ENCODE measurements at places on chromosomes 5 and 9.

DNA sequence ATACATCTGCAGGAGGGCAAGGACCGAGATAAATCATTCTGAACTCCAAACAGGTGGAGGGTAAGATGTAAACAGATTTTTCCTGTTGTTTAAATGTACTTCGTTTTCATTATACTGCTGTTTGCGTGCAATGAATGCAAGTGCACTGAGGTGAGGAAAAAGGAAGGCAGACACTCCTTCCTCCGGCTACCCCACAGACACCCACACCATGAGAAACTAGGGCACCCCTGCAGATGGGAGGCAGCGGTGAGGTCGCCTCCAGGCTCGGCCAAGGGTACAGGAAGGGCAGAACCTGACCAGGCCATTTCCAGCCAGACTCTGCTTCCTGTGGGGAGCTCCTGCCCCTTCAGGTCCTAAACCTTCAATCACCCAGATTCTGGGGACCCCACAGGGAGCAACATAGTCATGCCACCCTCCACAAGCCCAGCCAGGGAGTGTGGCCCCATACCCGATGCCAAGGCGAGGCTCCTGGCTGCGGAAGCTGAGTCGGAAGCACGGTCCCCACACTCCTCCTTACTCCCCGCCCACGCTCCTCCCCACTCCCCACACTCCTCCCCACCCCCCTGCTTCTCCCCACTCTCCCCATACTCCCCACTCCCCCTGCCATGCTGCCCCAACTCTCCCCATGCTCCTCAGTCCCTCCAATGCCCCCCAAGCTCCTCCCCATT is 37.1 kb downstream of the VAV2 start:
- peak; percentile 5 for DNase-seq

DNA sequence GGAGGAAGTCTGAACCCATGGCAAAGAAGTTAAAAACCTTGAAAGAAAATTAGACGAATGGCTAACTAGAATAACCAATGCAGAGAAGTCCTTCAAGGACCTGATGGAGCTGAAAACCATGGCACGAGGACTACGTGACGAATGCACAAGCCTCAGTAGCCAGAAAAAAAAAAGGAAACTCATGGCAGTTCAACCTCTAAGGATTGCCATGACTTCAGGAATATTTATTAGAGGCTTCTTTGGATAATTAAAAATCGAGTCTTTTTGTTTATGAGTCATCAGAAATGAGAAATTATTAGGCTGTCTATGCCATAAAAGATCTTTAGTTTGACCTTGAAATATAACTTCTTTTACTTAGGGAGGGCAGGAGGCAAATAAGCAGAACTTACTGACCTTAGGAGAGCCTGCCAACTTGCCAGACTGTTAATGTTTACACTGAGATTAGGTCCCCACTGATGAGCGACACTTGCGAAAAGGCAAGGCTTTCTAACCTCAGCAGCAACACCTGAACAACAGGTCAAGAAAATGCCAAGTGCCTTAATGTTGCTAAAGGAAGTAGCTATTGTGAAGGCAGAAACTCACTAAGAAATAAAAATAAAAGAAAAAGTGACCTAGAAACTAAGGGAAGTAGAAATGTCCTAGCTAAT is 55.2 kb upstream of the TUSC1 start:
- DNase-seq: no peak

DNA sequence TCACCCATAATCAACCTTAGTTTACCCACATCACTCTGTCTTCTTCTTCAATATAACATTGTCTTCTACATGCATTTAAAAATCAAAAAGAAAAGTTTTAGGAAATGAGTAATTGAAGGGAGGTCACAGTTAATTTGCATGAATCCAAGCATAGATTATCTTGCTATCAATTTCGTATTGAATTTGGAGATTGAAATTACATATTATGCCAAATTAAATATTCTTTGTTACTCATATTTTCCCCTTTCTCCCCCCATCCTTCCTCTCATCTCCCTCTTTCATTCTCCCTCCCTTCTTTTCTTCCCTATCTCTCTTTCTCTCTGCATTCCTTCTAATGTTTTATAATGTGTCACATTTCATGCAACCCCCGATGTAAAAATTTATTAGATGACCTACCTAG is 303.3 kb downstream of the FBXL7 start:
- DNase-seq: no peak

DNA sequence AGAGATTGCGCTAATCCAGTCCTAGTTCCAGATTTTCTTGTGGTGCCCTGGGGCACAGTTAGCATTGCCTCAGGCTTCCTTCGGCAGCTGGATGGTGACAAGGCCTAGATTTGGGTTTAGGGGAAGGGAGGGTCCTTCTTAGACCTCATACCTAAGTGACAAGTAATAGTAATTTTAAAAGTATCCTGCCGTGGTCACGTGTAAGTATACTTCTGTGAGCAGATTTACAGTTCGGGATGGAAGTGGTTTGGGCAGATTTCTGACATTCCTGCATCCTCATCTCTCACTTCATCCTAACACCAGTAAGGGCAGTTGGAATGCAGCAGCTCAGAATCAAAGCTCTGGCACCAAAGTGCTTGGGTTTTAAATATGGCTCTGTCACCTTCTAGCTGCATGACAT is 71.6 kb downstream of the LRRC70 start:
- no peak for DNase-seq

- DNase-seq: no peak
These were observed 6.3 kb upstream of the HAPLN1 start for GRCh38 chr5:83726912-83727311.

DNA sequence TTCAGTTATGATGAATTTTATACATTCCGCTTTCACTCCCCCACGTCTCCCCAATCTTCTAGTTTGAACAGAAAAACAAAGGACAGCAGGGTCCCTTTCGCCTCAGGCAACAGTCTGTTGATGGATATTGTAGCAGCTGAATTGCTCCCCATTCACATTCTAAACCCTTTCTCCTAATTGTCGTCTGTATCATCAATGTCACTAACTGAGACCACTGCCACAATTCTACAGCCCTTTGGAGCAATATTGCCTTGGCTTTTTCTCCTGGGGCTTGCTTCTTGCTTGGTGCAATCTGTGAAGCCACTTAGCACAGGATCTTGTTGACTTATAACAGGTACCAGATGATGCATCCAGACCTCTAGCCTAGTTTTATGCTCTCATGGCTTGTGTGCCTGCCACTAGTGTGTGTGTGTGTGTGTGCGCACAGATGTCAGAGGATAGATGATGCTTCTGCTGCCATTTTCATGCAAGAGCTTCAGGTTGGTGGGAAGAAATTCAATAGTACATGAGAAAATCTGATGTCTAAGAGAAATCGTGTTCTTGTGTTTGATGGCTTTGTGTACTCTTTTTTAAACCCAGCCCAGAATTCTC is 195.2 kb upstream of the ISL1 start:
- DNase-seq: no peak

DNA sequence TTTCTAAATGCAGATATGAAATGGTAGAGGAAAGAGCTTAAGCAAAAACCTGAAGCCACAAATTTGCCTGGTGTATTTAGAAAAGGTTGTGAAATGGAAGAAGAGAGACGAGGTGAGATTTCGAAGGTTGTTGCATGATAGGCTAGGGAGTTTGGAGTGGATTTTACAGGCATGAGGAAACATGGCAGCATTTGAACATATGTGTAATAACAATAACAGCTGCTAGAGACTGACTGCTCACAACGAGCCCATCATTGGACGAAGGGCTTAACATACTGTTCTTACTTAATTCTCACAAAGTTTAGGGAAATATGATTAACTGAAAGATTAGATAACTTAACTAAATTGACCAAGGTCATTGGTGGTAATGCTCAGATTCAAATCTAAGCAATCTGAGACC is 108.1 kb downstream of the JAKMIP2 start:
- DNase-seq: no peak

Measured in activated T-cell treated with anti-CD3 and anti-CD28 coated beads, Interleukin-2, amount 50 U/mL, for 72 hours (primary cell).